ENCODE measurements at places on chromosomes 3 and 15.

GRCh38 chr3:85495602-85496001 lies 536.8 kb downstream of the CADM2 start:
- DNase-seq = no peak

- DNase-seq = no peak
These were observed 47.6 kb downstream of the RHCG start for GRCh38 chr15:89448825-89449224.

GRCh38 chr3:158159714-158160113 lies 49.8 kb downstream of the RSRC1 start:
- no peak for DNase-seq

- peak; percentile 64 for DNase-seq
These were observed 25.2 kb downstream of the ARPP21 start for GRCh38 chr3:35664460-35664919.

GRCh38 chr3:100759159-100759558 lies 49.9 kb downstream of the TFG start:
- DNase-seq = peak; percentile 12

DNA sequence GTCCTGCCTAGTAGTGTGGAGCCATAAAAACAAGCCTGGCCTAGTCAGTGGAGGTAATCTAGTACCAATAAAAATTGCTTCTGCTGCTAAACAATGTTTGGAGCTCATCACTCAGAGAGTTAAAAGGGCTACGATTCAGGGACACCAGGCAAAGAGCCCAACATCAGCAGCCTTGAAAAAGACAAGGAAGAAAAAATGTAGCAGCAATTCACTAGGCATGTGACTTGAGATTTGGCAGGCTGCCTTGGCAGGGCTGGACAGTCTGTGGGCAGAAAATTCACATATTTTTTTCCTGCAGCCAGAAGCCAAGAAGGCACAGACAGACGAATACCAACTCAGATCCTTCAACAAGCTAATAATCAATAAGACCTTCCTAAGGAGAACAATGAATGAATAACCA lies 47.2 kb downstream of the IGSF11 start:
- DNase-seq = no peak

DNA sequence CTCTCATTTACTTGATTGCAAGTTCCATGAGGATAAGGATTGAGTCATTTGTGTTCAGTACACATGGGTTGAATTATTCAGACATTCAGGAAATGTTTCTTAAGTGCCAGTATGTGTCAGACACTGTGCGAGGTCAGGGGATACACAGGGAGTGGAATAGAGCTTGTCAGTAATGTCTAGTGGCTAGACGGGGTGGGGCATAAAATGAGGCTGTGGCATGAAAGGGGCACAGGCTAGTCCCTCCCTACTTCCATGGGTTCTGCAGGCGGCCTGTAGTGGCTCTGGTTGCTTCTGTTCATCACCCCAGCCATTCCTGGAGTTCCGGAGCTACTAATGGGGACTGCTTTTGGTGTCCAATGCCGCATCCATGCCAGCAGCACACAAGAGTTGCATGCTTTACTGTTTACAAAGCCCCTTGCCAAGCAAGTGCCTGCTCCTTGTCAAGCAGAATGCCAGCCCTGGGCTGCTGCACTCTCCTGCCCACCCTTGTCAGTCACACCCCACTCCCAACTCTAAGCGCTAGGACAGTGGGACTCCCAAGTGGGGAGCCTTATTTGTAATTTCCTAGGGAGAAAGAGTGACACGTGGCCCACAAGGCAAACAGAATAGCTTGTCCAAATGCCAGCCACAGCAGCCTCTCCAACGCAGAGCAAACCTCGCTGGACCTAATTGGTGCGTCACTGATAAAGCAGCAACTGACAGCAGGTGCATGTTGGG lies 70.8 kb downstream of the RAB11A start:
- no peak for DNase-seq

- no peak for DNase-seq
These were observed 177.8 kb downstream of the OTOL1 start for GRCh38 chr3:161674402-161674801.

DNA sequence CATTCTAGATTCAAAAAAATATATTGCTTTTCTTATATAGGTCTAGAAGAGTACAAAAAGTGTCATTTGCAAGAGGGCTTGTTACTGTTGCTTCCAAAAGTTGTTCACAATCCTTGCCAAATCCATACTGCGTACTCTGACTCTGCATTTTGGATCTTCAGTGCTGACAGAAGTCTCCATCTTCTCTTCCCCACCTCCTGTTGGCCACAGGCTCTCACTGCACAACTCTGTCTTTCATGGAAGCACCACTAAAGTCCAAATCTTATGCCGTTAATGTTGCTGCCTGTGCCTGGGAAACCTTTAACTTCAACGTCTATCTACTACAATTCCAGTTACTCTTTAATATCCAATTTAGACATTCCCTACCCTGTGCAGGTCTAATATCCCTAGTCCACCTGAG lies 419.9 kb downstream of the NR2F2 start:
- no peak for DNase-seq

DNA sequence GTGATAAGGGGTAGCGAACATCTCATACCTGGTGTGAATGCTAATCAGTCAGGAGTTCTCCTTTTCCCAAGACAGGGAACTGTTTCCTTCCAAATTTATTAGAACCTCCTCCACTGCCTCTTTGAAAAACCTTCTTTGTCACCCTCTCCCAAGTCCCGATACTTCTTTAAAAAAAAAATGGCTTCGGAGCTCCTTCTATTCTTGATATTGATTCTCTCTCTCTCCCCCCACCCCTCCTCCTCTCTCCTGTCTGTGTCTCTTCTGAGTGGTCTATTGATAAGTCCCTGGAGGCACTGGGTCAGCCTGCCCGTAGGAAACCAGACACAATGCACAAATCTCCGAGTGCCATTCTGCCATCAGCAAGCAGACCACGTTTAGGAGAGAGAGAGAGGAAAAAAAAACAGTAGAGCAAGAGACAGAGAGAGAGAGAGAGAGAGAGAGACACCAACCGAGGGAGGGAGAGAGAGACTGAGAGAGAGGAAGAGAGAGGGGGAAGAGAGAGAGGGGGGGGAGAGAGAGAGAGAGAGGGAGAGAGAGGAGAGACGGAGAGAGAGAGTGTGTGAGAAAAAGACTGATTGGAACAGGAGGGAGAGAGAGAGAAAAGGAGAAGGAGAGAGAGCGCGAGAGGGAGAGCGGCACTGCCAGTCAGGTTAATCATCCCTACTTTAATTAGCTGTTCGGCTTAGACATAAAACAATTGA lies 160.9 kb downstream of the TIGIT start:
- DNase-seq = peak; percentile 53

All from hematopoietic multipotent progenitor cell (in vitro differentiated cells).